Stimulated activated CD4-positive, alpha-beta T cell treated with anti-CD3 and anti-CD28 coated beads, Interleukin-1b, Interleukin-23, amount 100 ng/mL, for 1 hour (primary cell): ENCODE measurements at places on chromosomes 4 and X.

DNA sequence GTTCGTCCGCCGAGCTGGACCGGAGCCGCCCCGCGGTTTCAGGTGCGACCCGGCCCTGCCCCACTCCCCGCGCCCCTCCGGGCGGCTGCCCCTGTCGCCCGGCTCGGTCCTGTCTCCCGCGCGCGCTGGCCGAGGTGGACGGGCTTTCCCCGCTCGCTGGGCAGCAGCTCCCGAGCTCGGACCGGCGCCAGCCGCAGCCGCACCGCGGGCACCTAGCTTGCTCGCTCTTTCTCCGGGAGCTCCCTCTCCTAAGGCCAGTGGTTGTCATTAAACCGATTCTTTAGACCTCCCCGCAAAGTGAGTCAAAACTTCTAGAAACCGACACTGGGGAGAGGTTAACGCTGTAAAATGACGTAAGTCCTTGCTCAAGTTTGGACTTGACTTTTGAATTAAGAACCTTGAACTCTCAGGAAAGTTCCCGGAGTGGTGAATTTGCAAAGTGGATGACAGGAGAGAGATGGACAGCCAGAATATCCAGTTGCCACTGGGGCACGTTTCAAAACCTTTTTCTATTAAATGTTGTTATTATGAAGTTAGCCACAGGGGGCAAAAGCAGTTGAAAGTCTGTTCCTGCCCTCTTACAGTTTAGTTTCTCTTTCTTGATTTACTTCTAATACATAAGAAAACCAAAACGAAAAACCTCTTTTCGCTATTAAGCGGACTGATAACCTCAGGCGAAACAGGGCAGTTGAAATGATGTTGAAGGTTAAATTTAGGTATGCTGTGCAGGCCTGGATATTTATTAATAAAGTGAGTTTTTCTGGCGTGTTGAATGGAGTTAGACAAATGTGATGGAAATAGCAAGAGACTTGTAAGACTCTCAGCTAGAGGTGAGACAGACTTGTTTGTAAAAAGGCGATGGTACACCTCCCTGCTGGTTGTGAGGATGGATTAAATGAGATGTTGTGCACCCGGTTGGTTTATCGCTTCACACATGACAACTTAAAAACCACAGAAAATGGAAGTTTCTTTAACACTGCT lies 847 bp downstream of the PI4K2B start:
- DNase-seq: no peak

GRCh38 chr4:88661739-88662138 lies 35.9 kb downstream of the NAP1L5 start:
- no peak for DNase-seq

GRCh38 chr4:145602129-145602760 lies 16.9 kb upstream of the MMAA start:
- no peak for DNase-seq

DNA sequence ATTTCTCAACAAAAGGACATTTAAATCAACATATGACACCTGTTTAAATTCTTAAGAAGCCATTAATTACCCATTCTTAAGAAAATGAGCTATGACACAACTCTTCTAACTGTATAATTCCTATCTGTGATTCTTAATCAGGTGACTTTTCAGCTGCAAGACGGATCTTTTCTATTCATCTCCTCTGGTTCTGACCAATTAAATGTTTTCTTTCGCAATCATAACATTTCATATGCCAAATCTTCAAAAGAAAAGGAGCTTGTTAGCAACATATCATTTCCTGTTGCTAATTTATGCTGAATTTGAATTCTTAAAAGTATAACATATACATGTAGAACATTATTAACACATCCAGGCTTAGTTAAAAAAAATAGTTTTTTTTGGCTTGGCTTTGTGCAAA lies 62.5 kb downstream of the SEL1L3 start:
- no peak for DNase-seq

DNA sequence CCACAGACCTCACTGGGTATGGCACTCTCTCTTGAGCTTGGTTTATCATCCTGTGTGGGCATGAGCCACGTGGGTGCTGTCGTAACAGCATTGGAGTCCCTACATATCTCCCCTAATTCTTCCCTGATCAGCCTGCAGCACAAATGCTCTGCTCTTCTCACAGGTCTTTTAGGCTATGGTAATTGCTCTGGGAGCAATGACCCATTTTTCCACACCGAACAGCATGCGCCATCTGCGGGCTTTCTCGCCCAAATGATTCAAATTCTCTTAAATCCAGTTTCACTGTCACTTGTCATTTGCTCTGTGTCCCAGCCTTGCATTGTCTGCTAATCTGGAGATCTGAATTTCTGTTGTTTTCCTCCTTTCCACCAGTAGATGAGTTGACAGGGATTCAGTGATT lies 48.9 kb upstream of the GATB start:
- no peak for DNase-seq

DNA sequence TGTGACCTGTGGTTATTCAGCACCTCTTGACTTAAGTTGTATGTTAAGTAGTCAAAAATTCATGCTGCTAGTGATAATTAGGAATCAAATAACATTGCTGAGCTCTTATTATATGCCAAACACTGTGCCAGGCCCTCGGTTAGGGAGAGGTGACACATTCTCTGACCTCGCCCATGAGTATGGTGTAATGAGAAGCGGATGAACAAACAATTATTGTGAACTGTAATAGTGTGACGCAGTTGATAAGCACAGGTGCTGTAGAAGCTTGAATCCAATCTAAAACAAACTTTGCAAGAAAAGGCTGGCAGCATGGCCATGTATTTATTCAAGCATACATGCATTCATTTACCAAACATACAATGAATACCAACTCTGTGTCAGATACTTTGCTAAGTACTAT lies 303.5 kb upstream of the HS3ST1 start:
- DNase-seq: no peak
